ENCODE measurements at places on chromosomes 7 and 10.
A peak's percentile ranks its signal among the peaks of the same experiment; 100 is the strongest.

DNA sequence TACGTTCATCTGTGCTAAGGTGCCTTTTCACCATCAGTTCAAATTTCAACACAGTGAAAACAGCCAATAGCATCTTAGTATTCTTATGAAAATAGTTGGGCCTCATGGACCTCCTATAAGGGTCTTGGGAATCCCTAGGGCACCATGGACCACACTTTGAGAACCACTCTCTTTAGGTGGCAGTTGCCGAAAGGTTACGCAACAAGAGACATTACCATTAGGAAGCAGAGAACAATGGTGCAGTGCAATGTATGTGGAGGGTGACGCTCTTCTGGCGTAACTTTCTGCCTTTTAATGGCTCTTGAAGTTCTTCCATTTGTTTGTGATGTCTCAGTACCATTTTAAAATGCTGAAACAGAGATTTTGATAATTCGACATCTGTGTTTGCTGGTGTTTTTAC is 131.1 kb downstream of the CNNM2 start:
- DNase-seq, result no peak

- DNase-seq, result peak; percentile 66
These were observed 687 bp downstream of the EPDR1 start for GRCh38 chr7:37920849-37921805.

DNA sequence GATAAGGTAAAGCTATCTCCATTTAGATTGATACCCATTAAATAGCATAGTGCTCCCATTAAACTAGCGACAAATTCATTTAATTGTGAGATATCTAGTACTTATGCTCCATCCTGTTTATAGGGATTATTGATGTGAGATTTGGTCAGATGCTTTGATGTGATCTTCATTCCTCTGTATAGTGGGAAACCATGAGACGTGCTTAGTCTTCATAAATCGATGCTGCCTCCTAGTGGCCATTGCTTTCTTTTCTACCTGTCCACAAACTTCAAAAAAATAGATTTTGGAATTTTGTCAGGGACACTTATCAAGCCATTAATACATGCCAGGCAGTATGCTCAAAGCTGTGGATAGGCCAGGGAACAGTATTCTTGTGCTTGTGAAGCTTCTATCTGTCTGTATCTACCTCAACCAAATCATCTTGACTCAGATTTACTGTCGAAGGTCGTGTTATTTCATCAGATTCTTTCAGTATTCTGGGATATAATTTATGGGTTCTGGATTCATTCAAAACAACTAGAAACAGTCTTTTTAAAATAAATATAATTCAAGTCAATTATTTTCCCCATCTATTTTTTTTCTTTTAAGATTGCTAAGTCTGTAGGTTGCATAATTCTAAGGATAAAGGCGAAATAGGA is 12.0 kb downstream of the LSM8 start:
- no peak for DNase-seq

DNA sequence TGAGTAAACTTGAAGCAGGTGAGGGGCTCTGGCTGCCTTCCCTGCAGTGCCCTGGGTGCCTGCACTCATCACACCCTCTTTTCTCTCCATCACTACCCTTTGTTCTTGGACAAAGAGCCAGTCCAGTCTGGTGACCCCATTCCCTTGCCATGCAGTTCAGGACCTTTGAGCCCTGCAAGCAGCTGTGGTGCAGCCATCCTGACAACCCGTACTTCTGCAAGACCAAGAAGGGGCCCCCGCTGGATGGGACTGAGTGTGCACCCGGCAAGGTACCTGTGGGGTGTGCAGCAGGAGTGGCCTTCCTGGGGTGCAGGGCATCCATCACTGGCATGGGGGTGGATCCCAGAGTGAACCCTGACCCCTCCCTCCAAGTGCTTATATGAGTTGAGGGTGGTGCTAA is 48.7 kb downstream of the TBATA start:
- no peak for DNase-seq

- DNase-seq, result peak; percentile 46
These were observed 106.9 kb upstream of the RHEB start for GRCh38 chr7:151626422-151627115.

GRCh38 chr7:98840096-98840495 is 29.7 kb downstream of the TMEM130 start:
- no peak for DNase-seq

GRCh38 chr10:25696013-25696708 is 237.9 kb upstream of the MYO3A start:
- DNase-seq, result no peak

- DNase-seq, result no peak
These were observed 205.7 kb upstream of the IGFBP3 start for GRCh38 chr7:46126675-46127300.

DNA sequence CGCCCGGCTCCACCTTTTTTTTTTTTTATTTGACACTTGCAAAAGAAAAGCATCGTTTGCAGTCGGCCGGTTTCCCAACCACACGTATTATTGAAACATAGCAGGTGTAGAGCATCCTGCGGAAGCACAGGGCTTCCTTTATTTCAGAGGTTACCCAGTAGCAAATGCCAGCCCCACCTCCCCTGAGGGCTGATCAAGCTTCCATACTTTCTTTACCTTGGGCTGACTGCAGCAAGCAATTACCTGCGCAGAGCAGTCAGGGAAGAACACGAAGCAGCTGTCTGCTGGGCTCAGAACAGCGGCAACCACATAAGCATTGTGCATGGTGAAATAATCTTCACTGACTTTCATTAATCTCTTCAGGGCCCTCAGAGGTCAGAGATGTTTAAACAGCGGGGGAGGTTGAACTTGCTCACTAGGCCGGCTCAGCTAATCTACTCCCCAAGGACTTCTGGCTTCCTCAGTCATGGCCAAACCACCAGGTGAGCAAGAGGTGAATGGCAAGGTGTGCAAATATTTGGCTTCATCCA is 784.7 kb upstream of the AUTS2 start:
- DNase-seq, result no peak

DNA sequence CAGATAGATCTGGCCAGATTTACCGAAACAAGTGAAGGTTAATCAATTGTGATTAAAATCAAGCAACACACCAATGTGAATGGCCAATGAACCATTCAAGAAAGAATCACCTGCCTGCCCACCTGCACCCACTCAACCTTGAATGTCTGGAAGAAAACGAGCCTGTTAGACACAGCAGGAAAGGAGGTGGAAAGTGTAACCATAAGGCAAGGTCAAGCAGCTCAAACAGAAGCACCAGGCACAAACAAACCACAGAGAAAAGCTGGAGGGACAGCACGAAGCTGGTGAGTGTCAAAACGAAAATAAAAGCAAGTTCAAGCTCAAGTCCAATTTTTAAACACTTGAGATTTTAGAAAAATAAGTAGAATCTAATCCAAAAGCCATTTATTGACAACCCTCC is 64.9 kb downstream of the STEAP1B start:
- DNase-seq, result no peak

GRCh38 chr7:154855366-154855765 is 147.6 kb downstream of the PAXIP1 start:
- DNase-seq, result no peak

DNA sequence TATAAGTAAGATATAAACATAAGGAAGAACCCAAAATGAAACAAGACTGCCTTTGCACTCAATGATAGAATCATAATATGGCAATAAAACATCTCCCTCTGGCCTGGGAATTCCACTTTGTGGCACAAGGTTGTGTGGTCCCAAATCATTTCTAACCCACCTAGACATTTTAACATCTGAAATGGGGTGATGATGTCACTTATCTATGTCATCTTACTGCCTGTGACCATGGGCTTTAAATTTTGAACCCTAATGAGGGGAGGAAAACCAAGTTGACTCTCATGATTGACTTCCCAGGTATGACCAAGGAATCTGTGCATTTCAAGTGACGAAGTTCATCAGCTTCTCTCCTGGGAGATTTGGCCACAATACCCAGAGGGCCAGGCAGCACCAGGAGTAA is 24.5 kb upstream of the ACSM6 start:
- no peak for DNase-seq

- DNase-seq, result peak; percentile 72
These were observed 13.7 kb downstream of the RPS24 start for GRCh38 chr10:78047314-78047891.

- DNase-seq, result no peak
These were observed 76.0 kb downstream of the PCGF5 start for GRCh38 chr10:91296471-91296870.

- no peak for DNase-seq
These were observed 517.4 kb downstream of the CCSER2 start for GRCh38 chr10:84845628-84846261.

- DNase-seq, result no peak
These were observed 86.0 kb upstream of the RET start for GRCh38 chr10:42990721-42991441.

DNA sequence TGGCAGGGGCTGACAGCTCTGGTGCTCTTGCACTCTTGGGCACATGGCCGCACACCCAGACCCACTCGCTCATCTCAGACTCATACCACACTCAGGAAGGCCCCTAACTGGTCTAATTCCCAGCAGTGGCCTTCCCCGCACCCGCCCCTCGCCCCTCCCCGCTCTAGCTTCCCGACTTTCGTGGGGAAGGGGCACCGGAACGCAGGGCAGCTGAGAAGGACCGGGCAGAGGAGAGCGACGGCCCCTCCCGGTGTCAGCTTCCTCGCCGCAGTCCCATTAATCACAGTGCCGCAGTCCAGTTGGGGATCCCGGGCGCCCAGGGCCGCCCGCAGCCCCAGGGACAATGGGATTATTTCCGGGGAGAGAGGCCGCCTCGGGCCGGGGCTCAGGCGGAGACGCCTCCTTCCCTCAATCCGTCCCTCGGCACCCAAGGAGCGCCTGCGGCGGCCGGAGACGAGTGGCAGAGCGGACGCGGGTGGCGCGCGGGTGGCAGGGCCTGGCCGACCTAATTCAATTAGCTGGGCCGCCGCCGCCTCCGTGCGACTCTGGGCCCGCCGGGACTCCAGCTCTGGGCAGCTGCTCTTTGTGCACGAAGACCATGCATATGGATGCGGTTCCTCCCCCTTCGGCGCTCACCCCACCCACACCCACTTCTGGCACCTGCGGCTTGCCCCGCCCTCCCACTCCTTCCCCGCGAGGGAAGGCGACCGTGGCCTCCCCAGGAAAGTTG is 7.8 kb upstream of the TLX1 start:
- DNase-seq, result no peak

DNA sequence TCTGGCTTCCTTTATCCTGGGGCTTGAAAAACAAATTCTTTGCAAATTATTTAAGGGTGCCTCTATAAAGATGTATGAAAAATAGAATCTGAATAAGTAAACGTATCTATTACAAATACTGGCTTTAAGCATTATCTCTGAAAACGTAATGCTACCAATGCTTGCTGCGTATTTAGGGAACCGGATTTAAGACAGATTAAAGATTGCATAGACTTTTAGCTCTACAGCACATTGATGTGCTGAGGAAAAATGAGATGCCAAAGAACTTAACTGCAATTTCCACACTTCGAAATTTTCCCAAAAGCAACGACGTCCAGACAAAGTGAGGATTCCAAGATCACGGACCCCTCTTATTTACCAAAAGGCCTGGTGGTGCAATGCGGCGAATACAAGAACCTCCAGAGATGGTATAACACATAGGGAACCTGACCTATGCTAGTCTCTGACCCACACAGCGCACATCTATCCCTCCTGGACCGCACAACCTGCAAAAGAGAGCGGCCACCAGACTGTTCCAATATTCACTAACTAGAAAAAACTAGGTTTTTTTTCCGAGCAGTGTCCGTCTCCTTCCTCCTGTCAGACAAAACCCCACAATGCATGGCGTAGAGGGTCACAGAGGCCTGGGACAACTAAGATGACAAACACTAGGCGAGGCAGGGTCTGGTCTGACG is 34.3 kb upstream of the PHF14 start:
- DNase-seq, result peak; percentile 19

DNA sequence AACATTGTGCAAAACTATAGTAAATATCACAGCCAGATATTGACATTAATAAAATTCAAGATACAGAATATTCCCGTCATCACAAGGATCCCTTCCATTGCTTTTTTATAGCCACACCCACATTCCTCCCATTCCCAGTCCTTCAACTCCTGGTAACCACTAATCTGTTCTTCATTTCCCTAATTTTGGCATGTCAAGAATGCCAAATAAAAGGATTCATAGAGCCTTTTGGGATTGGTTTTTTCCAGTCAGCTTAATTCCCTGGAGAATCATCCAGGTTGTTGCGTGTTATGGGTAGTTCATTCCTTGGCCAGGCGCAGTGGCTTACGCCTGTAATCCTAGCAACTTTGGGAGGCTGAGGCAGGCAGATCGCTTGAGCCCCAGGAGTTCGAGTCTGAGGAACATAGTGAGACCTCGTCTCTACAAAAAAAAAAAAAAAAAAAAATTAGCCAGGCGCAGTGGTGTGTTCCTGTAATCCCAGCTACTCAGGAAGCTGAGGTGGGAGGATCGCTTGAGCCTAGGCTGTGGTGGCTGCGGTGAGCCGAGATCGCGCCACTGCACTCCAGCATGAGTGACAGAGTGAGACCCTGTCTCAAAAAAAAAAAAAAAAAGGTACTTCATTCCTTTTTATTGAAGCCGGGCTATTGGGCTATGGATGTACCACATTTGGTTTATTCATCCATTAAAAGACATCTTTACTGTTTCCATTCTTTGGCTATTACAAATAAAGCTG is 2.7 kb downstream of the OGDH start:
- no peak for DNase-seq

DNA sequence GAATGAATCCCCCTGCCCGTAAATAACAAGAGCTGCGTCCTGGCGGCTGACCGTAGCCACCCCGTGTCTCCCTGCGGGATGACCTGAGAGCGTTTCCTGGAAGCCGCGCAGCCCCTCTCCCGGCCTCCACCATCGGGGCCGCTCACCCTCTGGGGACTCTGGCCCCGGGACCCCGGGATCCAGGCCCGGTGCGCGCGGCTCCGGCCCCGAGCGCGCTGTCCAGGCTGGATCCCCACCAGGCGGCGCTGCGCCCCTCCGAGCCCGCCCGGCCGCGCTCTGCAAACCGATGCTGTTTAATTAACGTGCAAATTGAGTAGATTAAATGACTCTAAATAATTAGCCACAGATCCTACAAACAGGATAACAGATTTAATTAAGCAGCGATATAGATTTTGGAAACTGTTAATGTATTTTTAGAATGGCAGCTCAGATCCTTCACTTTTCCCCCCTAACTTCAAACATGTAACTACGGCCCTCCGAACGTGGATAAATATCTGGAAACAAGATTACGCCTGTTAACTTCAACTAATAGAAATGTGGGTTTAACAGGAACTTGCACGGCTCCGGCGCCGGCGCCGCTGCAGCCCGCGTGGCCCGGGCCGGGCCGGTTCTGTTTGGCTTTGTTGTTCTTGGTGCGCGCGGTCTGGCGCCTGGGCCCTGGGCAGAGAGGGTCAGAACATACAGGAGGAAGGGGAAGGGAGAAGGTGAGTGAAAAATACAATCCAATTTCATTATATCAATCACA is 7.1 kb upstream of the UNCX start:
- no peak for DNase-seq

DNA sequence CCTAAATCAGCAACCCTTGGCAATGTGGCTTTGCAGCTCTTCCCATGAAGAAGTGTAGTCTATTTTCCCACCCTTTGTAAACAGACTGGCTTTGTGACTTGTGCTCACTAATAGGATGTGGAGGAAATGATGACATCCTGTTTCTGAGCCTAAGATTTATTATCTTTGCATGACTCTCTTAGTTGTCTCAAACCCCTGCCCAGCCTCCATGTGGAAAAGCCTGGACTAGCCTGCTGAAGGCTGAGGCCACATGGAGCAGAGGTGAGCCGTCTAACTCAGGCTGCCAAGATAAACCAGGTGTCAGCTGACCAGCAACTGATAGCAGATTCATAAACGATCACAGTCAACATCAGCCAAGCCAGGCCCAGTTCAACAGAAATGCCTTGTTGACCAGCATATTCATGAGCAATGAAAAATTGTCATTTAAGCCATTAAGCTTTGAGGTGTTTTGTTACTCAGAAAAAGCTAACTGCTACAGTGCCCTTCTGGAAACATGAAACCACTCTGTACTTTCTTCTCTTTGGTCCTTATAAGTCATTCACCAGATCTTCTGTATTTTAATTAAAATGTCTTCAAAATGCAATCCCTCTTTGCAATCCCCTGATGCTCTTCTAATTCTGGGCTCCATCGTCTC is 586.3 kb upstream of the ANKRD30A start:
- no peak for DNase-seq

All from gastrocnemius medialis (tissue), 4 donors.